ENCODE measurements at places on chromosomes 5 and 9. TPM values are rescaled to one million over a fixed set of nuclear protein-coding genes. Genes with fewer than 3 reads are reported as not detected.

Gene IFNB1
- not detected for total RNA-seq

GRCh38 chr5:76675364-76675763 is 40.6 kb upstream of the F2R start:
- DNase-seq = no peak

- DNase-seq = no peak
These were observed 4.1 kb downstream of the SYNPO start for GRCh38 chr5:150644514-150644913.

DNA sequence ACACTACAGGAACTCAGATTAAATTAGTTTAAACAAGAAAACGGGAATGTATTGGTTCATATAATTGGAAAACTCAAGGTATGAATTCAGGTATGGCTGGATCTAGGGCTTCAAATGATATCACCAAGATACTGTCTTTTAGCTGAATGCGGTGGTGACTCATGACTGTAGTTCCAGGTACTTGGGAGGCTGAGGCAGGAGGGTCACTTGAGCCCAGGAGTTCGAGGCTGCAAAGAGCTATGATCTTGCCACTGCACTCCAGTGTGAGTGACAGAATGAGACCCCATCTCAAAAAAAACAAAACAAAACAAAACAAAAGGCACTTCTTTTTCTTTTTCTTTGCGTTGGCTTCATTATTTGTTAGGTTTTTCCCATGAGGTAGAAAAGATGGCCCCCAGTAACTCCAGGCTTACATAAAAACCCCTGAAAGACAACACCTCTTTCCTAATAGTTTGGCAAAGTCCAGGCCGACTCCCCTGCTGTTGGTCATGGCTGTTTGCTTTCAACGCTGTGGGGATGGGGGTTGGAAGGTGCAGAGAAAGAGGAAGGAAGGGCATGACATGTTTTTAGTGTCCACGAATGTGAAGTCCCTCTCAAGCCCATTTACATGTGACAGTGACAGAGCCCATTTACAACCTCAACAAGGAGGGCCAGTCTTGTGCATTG is 39.8 kb upstream of the CRB2 start:
- DNase-seq = no peak

Data from activated CD4-positive, alpha-beta T cell treated with anti-CD3 and anti-CD28 coated beads, Interleukin-2, amount 10 ng/mL, durations not matched to agents 7 days and 5 days (primary cell).